ENCODE measurements at places on chromosomes 7 and 10.

- no peaks in the 10 kb centered on the region for H3K27me3 ChIP-seq
- DNase-seq: peak; percentile 82
- H3K36me3 ChIP-seq: no peaks in the 10 kb centered on the region
- H3K4me1 ChIP-seq: no peaks in the 10 kb centered on the region
- no peak overlapping the region for H3K4me3 ChIP-seq
Measured at GRCh38 chr10:5283305-5284158, 81.2 kb upstream of the UCN3 start.

GRCh38 chr10:125190414-125190813, 30.1 kb upstream of the CTBP2 start:
- DNase-seq: no peak
- H3K4me1 ChIP-seq: no peaks in the 10 kb centered on the region
- H3K36me3 ChIP-seq: no peaks in the 10 kb centered on the region
- no peak overlapping the region for H3K27ac ChIP-seq
- H3K27me3 ChIP-seq: no peaks in the 10 kb centered on the region
- no peak overlapping the region for H3K4me3 ChIP-seq

DNA sequence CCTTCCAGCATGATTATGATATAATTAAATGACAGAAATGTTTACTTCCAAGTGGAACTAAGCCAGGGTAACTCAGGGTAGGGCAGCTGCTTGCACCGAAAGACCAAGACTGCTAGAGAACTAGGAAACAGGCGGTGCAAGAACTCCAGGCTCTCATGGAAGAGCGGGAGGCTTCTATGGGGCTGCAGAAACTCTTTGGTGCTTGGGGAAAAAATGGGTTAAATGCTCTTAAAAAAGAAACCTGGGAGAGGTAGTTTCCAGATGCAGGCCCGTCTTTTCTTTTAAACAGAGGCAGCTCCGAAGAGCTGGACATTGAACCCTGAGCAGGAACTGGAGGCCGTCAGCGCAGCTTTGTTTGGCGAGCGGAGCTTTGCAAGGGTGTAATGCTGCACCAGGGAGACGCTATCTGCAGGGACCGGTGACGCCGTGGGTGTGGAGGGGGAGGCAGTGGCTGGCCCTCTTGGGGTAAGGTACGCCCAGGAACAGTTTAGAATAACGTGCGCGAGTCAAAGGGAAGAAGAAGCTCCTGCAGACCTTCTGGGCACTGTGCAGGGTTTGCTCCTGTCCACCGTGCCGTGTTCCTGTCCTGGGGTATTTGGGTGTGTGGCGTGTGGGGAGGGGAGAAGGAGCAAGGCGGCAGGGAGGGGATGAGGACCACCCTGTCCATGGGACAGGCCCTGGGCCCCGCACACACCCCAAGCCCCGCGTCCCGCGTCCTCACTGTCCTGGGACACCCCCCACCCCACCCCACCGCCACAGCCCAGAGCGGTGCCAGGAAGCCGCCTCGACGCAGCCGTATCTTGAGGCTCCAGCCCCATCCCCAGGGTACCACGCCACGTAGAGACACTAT, 59.0 kb downstream of the EGFR start:
- H3K27me3 ChIP-seq: no peaks in the 10 kb centered on the region
- DNase-seq: no peak
- no peak overlapping the region for H3K4me3 ChIP-seq
- H3K27ac ChIP-seq: peak overlapping the region; percentile 77

DNA sequence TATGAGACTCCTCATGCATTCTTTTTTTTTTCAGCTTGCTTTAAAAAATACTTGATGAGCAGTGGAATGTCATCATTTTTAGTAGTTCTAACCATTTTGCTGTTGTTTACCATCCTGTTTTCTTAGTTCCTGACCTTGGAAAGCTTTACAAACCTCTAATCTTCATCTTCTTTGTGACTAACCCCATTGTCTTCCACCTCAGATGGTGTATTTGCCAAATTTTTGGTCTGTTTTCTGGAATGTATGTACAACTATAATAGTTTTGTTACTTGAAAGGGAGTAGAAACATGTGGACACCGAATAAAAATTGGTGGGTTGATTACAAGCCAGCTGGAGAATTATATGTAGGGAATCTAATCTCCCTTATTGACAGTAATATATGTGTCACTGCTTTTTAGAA, 172.7 kb downstream of the SND1 start:
- H3K4me1 ChIP-seq: no peaks in the 10 kb centered on the region
- H3K27ac ChIP-seq: no peak overlapping the region
- DNase-seq: no peak
- no peak overlapping the region for H3K4me3 ChIP-seq
- H3K36me3 ChIP-seq: no peaks in the 10 kb centered on the region

DNA sequence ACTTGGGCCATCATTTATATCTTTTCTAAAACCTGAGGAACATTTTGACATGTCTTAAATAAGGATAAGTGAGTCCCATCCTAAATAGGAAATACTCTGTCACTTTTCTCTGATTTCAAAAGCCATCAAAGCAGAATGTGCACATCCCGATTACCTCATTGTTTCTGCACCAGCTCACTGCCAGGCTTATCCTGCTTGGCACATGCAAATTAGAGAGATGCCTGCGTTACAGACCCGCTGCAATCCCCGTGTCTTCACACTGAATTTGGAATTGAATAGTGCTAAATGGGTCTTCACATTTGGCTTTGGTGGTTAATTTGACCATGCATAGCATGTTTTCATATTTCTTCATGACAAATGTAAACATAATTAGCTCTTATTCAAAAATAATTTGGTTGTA, 279.5 kb downstream of the WDR37 start:
- no peaks in the 10 kb centered on the region for H3K36me3 ChIP-seq
- H3K27ac ChIP-seq: no peak overlapping the region
- H3K4me1 ChIP-seq: no peaks in the 10 kb centered on the region
- no peak overlapping the region for H3K4me3 ChIP-seq

GRCh38 chr10:21141946-21142492, 244.9 kb upstream of the NEBL start:
- no peaks in the 10 kb centered on the region for H3K36me3 ChIP-seq
- H3K27ac ChIP-seq: no peak overlapping the region
- H3K4me1 ChIP-seq: no peaks in the 10 kb centered on the region
- no peaks in the 10 kb centered on the region for H3K27me3 ChIP-seq

GRCh38 chr10:99345350-99345749, 16.2 kb downstream of the CNNM1 start:
- no peak for DNase-seq
- H3K36me3 ChIP-seq: no peaks in the 10 kb centered on the region

GRCh38 chr7:146175716-146176115, 59.1 kb downstream of the CNTNAP2 start:
- no peak for DNase-seq
- H3K4me3 ChIP-seq: no peak overlapping the region
- no peaks in the 10 kb centered on the region for H3K27me3 ChIP-seq
- no peaks in the 10 kb centered on the region for H3K4me1 ChIP-seq
- H3K36me3 ChIP-seq: no peaks in the 10 kb centered on the region

GRCh38 chr10:6868036-6868725, 288.1 kb upstream of the PRKCQ start:
- H3K27me3 ChIP-seq: no peaks in the 10 kb centered on the region
- H3K4me3 ChIP-seq: no peak overlapping the region
- no peaks in the 10 kb centered on the region for H3K4me1 ChIP-seq
- H3K36me3 ChIP-seq: no peaks in the 10 kb centered on the region
- no peak for DNase-seq

GRCh38 chr7:15555381-15555859, 6.4 kb downstream of the AGMO start:
- no peaks in the 10 kb centered on the region for H3K36me3 ChIP-seq
- no peak overlapping the region for H3K27ac ChIP-seq
- no peaks in the 10 kb centered on the region for H3K27me3 ChIP-seq
- DNase-seq: no peak
- H3K4me1 ChIP-seq: no peaks in the 10 kb centered on the region

DNA sequence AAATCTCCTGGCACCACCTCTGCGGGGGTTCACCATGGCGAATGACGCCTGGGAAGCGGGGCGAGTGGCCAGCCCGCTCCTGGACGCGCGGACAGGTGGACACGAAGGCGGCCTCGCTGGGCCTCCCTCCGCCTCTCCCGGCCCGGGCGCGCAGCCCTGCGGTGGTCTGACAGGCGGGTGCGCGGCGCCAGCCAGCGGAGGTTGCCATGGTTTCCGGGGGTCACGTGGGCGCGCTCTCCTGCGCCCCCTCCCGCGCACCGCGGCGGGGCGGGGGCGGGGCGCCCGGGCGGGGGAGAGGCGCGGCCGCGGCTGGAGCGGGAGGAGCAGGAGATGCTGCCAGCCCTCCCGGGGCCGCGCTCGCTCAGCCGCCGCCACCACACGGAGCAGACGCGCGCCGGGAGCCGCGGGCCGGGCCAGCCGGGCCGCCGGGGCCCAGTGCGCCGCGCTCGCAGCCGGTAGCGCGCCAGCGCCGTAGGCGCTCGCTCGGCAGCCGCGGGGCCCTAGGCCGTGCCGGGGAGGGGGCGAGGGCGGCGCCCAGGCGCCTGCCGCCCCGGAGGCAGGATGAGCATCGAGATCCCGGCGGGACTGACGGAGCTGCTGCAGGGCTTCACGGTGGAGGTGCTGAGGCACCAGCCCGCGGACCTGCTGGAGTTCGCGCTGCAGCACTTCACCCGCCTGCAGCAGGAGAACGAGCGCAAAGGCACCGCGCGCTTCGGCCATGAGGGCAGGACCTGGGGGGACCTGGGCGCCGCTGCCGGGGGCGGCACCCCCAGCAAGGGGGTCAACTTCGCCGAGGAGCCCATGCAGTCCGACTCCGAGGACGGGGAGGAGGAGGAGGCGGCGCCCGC, at the start of gene PRKAR2B:
TSS of gene PRKAR2B (plus strand) at position 359 of the 848 bp plus-strand sequence. CDS start at position 562, 203 bp downstream.
- no peaks in the 10 kb centered on the region for H3K27me3 ChIP-seq
- no peaks in the 10 kb centered on the region for H3K36me3 ChIP-seq
- peak; percentile 94 for DNase-seq
- peak within 1 kb of the TSS; percentile 93 for H3K27ac ChIP-seq

GRCh38 chr7:50660040-50660829, 95.0 kb upstream of the DDC start:
- peaks cover 89% of the 10 kb centered on the region for H3K4me1 ChIP-seq
- H3K27ac ChIP-seq: no peak overlapping the region
- no peak overlapping the region for H3K4me3 ChIP-seq
- DNase-seq: no peak
- no peaks in the 10 kb centered on the region for H3K27me3 ChIP-seq

- no peaks in the 10 kb centered on the region for H3K36me3 ChIP-seq
- H3K4me1 ChIP-seq: peaks cover 5% of the 10 kb centered on the region
- H3K27me3 ChIP-seq: no peaks in the 10 kb centered on the region
- no peak for DNase-seq
Measured at GRCh38 chr7:30510124-30511075, 5.8 kb upstream of the GGCT start.

DNA sequence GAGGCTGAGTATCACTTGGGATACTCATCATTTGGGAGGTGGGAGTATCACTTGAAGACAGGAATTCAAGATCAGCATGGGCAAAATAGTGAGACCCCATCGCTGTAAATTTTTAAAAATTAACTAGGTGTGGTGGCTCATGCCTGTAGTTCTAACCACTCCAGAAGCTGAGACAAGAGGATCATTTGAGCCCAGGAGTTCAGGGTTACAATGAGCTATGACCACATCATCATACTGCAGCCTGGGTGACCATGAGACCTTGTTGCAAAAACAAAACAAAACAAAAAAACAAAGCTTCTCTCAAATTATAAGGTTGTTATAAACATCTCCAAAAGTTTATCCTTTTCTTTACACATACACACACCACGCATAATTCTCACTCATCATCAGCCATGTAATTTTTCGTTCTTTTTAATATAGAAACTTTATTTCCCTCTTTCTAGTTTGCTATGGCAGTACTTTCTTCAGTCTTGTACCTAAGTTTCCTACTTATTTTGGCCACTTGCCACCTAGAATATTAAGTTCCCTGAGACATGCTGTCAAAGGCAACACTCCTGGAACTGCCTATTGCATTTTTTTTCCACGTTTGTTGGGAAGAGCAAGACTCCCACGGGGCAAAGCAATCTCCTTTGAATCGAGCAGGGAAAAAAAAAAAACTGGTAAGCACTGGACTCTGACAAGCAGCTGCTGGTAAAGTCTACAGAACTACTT, 37.1 kb downstream of the SKIDA1 start:
- H3K27ac ChIP-seq: no peak overlapping the region
- H3K27me3 ChIP-seq: no peaks in the 10 kb centered on the region
- H3K36me3 ChIP-seq: no peaks in the 10 kb centered on the region

GRCh38 chr7:92730808-92731207, 105.6 kb downstream of the CDK6 start:
- no peaks in the 10 kb centered on the region for H3K36me3 ChIP-seq
- H3K27me3 ChIP-seq: no peaks in the 10 kb centered on the region
- H3K4me1 ChIP-seq: peaks cover 37% of the 10 kb centered on the region
- no peak overlapping the region for H3K4me3 ChIP-seq
- DNase-seq: no peak
- no peak overlapping the region for H3K27ac ChIP-seq

DNA sequence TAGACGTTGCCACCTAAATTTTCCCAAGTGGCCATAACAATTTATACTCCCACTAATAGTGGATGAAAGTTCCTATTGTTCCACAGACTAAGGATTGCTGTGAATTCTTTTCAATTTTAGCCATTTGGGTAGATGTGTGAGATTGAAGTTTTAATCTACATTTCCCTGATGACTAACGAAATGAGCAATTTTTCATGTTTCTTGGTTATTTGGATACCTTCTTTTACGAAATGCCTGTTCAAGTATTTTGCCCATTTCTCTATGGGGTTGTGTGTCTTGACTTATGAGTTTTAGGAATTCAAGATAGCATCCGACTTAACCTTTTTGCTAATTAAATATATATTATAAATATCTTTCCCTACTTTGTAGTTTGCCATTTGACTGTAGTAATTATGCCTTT, 16.4 kb upstream of the PRKG1 start:
- H3K4me1 ChIP-seq: no peaks in the 10 kb centered on the region
- H3K36me3 ChIP-seq: no peaks in the 10 kb centered on the region
- H3K27me3 ChIP-seq: no peaks in the 10 kb centered on the region
- H3K27ac ChIP-seq: no peak overlapping the region
- H3K4me3 ChIP-seq: no peak overlapping the region

DNA sequence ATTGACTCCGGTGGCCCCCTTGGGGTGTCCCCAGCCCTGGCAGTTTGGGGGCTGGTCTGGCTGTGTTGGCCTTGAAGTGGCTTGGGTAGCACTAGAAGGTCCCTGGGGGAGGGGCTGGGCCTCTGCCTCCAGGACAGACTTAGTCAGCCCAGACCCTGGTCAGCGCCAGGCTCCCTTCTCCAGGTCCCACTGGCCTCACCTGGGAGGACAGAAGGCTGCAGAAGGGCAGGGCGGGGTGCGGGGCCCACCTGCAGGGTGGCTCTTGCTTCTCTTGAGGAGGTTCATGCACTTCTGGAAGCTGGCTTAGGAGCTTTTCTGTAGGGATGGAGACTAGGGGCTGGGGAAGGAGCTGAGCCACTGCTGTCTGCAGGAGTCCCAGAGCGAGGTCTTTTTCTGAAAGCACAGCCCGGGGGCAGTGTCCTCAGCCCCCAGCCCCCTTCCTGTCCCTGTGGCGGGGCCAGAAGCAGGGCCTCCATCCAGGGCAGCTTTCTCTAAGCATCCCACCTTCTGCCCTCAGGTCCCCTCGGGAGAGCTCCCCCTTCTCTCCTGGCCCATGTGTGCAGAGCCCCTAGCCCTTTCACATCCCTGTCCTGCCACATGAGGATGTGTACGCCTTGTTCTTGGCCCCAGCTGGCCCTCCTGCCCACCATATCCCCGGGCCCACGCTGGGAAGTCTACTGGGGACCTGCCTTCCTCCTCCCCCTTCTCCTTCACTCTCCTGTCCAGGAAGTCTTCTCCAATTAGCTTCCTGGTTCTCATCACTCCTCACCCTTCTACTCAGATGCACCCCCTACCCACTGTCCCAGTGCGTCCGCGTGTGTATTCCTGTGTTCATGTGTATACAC, 11.0 kb downstream of the TBATA start:
- no peaks in the 10 kb centered on the region for H3K27me3 ChIP-seq
- no peak for DNase-seq
- H3K4me1 ChIP-seq: no peaks in the 10 kb centered on the region
- H3K4me3 ChIP-seq: no peak overlapping the region
- no peaks in the 10 kb centered on the region for H3K36me3 ChIP-seq

Measured in esophagus muscularis mucosa (tissue), 4 donors.